ENCODE measurements at places on chromosomes 5 and 9. TPM values are rescaled to one million over a fixed set of nuclear protein-coding genes. Genes with fewer than 3 reads are reported as not detected.

GRCh38 chr9:133673258-133673655, 37.1 kb downstream of the DBH start:
- H3K27me3 ChIP-seq: no peaks in the 10 kb centered on the region
- no peak for DNase-seq
- H3K27ac ChIP-seq: no peak overlapping the region
- peaks cover 2% of the 10 kb centered on the region for H3K36me3 ChIP-seq

DNA sequence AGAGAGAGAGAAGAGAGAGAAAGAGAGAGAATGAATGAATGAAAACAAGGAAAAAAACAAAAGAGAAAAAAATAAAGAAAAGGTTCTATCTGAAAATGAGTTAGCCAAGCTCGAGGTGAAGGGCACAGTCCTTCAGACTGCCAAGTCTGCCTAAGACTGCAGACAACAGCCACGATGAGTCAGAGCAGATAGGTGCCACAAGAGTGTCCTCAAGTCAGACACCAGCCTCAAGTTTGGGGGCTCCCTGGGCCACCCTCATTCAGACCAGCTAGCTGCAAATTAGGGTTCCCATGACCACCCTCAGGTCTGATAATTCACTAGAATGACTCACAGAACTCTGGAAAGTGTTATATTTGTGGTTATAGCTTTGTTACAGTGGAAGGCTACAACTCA, 13.9 kb upstream of the HABP4 start:
- H3K4me1 ChIP-seq: no peaks in the 10 kb centered on the region
- peaks cover 3% of the 10 kb centered on the region for H3K27me3 ChIP-seq
- H3K27ac ChIP-seq: no peak overlapping the region
- H3K4me3 ChIP-seq: no peak overlapping the region
- H3K36me3 ChIP-seq: no peaks in the 10 kb centered on the region

GRCh38 chr9:70455993-70456704, 41.7 kb upstream of the KLF9 start:
- no peak overlapping the region for H3K4me3 ChIP-seq
- H3K4me1 ChIP-seq: peaks cover 2% of the 10 kb centered on the region
- DNase-seq: no peak
- H3K27ac ChIP-seq: no peak overlapping the region
- H3K27me3 ChIP-seq: no peaks in the 10 kb centered on the region
- no peaks in the 10 kb centered on the region for H3K36me3 ChIP-seq

The UBLCP1 gene
- 32.9 TPM for total RNA-seq

The HAVCR2 gene
- total RNA-seq: 23.2 TPM

The FABP6 gene
- not detected for total RNA-seq
